Suppressor macrophage treated with lipopolysaccharide for 1 hour (primary cell): ENCODE measurements at places on chromosomes 3 and 15.

DNA sequence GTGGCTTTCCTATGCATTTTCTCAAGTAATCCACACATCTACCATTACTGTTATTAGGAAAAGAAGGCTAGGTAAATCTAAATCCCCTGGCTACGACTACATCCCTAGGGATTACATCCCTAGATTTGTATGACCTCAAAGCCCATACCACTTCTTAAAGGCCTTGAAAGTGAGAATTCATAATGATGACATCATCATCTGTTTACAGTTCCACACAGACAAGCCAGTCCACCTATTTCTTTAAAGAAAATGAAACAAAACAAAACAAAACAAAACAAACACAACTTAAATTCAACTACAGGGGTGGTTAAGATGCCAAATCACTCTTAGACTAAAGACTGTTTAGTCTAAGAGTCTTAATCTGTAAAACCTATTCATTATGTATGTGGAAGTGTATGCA, 5.7 kb downstream of the WDR72 start:
- no peak for DNase-seq

GRCh38 chr3:73427048-73427706, 197.6 kb downstream of the PDZRN3 start:
- no peak for DNase-seq

- DNase-seq, result no peak
These were observed 112.3 kb upstream of the NR2E3 start for GRCh38 chr15:71698030-71698429.

- no peak for DNase-seq
These were observed 179.6 kb downstream of the NSMCE3 start for GRCh38 chr15:29089731-29090616.

DNA sequence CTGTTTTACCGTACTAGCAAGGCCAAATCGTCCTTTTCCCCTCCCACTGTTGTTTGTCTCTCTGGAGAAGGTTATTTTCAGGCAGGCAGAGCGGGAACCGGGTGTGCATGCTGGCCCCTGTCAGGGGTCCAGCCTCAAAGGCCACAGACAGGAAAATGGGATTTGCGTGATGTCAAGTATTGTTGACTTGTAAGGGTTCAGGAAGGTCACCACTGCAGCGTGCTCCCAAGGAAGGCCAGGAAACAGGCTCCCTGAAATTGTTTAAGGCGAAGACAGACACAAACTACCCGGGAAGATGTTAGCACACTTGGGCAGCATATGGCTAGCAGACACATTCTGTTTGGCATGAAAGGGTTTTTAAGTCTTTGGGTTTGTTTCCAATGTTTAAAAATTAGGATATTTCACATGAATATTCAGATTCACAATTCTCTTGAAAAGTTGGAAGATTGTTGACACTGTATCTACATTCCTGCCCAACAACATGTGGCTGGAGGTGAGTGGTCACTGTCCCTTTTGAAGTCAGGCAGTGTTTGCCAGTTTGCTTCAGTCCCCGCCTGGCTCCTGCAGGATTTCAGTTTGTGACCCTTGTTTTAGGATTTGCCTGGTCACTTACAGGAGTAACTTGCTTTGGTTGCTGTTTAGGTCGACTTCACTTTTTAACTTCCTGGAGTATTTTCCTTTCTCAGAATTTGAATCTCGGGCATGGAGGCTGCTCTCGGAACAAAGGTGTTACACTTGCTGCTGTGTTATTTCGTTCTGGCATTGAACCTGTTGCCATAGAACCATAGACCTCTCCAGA, 90.4 kb downstream of the BDH1 start:
- no peak for DNase-seq

- no peak for DNase-seq
These were observed 1095.1 kb downstream of the IGSF11 start for GRCh38 chr3:117939425-117940027.

DNA sequence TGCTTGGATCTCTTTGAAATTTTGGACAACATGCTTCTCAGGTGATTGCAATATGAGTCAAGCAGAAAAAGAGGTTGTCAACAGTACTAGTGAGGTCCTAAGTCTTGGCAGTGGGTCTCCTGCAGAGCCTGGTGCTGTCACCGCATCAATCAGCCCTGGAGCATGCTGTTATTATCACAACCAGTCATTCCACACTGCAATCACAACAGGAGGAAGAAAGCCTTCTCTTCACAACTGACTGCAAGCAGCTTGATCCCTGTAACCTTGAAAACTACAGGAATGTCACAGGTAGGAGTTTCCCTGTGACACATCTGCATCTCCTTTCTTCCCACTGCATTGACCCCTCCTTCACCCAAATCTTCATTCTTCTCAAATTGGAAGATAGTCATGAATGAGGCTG, 451.1 kb upstream of the ATP11B start:
- no peak for DNase-seq

DNA sequence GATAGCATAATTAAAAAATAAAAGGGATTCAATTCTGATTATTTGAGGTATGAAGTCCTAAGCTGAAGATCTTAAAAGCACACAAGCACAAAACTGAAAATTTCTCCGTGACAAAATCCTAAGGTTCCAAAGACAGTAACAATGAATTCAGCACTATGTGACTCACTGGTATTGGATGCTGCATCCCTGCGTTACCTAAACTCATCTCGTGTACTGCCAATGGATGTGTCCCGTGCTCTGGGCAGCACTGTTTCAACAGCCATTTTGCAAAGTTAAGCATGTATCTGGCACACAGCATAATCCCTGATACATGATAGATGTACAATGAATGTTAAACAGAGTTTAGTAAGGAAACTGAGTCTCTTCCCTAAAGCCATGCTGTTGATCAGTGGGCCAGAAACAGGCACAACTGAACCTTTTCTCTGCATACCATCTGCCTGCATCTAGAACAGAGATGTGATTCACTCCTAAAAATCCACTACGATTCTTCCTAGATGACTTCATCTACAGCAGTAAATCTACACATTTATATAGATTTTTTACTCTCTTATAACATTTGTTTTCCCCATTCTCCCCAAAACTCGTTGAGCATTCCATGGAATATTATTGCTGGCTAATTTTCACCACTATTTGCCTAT, 14.3 kb downstream of the SUCLG2 start:
- no peak for DNase-seq

GRCh38 chr15:76163457-76164295, 103.9 kb downstream of the TMEM266 start:
- peak; percentile 55 for DNase-seq

- no peak for DNase-seq
These were observed 177.3 kb upstream of the ARRDC4 start for GRCh38 chr15:97783240-97783639.

- no peak for DNase-seq
These were observed 30.0 kb upstream of the ZNF280D start for GRCh38 chr15:56763141-56763895.

GRCh38 chr3:11386465-11387113, 114.4 kb downstream of the ATG7 start:
- DNase-seq, result no peak

GRCh38 chr15:89123181-89123525, 34.9 kb downstream of the ABHD2 start:
- DNase-seq, result no peak

GRCh38 chr15:22995795-22996194, 15.6 kb upstream of the CYFIP1 start:
- no peak for DNase-seq

DNA sequence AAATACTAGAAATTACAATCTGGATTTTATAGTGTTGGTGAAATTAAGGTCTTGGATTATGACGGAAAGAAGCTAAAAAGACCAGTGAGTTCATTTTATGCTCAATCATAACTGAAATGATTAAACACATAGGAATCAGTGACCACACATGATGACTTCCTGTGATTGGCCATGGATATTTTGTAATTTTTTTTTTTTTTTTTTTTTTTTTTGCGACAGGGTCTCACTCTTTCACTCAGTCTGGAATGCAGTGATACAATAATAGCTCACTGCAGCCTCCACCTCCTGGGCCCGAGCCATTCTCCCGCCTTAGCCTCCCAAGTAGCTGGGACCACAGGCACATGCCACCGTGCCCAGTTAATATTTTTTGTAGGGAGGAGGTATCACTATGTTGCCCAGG, 47.4 kb downstream of the PAQR5 start:
- no peak for DNase-seq

GRCh38 chr3:124685481-124685880, 44.8 kb upstream of the UMPS start:
- peak; percentile 4 for DNase-seq

DNA sequence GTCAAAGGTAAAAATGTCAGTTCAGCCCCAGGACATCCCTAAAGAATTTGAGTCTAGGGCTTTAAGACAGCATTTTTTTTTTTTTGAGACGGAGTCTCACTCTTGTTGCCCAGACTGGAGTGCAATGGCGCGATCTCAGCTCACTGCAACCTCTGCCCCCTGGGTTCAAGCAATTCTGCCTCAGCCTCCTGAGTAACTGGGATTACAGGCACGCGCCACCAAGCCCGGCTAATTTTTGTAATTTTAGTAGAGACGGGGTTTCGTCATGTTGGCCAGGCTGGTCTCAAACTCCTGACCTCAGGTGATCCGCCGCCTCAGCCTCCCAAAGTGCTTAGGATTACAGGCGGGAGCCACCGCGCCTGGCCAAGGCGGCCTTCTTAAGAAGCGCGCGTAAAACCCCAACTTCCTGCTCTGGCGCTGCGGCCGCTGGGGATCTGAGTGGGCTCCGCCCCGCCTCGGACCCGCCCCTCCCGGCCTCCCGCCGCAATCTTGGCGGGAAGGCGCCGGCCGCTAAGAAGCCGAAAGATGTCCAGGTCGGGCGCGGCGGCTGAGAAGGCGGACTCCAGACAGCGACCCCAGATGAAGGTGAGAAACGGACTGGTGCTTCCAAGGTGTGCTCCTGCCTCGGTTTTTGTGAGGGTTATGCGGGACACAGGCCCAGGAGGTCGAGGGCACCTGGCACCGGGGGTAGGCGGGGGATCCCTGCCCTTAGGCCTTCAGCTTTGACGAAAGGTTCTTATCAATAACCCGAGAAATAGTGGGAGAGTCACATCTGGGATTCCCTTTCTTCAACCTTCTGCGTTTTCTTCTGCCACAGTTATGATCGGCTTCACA, at the start of gene WDR76:
Gene WDR76 (plus strand): TSS at position 495 of the 834 bp plus-strand sequence. CDS start 31 bp downstream, at position 526.
- peak; percentile 95 for DNase-seq

DNA sequence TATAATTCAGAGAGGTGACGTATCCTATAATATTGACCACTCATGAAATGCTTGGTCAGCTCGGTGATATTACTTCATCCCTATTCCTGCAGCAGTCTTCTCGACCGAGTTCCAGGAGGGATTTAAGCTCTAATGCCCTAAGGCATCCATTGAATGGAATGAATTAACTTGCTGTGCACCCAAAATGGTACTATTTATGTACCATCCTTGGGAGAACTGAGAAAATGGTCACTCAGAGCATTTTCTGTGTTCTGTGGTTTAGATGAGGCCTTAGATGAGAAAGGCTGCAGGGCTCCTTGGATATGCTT, 638 bp downstream of the BLOC1S6 start:
- DNase-seq, result no peak

GRCh38 chr3:62797132-62797531, 78.1 kb downstream of the CADPS start:
- DNase-seq, result no peak

DNA sequence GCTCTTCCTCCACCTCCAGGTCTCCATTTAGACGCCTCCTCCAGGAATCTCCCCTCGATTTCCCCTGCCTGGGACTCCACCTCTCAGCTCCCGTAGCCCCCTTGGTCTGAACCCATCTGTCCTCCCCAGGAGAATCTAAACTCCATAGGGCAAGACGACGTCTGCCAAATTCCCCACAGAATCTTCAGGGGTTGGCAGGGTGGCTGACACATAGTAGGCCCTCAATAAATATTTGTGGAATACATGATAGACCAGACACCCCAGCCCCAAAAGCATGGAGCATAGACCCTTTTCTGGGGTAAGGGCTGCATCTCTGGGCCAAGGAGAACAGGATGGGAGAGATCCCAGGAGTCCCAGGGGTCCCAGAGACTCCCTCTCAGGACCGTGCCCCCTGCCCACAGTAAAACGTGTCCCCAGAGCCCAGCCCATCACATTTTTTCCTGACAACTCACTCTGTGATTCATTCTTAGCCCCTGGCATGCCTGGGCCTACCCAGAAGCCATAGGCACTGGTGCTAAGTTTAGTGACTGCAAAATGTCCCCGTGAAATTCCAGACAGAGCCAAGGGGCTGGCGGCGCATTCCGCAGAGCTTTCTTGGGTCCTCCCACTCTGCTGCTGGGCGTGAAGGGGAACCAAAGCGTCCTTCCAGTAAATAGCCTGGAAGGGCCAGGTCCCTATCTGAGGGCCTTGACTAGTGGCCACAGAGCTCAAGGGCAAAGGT, 78.0 kb upstream of the SLC6A6 start:
- no peak for DNase-seq

DNA sequence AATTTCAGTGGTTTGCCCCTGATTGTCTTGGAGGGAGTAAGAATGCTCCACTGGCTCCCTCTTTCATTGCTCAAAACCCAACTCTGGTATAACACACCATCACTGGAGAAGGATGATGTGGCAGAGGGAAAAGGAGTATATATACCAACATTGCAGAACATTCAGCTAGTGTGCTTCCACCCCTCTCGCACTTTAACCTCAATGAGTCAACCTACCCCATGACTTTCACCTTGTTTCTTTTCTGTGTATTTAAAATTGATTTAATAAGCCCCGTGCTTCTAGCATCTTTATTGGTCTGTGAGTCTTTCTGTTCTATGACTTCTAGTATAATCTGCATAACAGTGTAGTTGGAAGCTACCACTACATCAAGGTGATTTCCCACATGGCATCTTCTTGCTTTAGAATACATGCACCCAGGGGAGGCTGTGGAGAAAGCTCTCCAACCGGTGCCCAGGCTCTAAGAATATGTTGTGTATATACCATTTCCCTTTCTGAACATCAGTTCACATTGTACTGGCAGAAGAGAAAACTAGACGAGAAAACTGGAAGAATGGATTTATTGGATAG, 595.1 kb upstream of the TGFBR2 start:
- DNase-seq, result no peak

DNA sequence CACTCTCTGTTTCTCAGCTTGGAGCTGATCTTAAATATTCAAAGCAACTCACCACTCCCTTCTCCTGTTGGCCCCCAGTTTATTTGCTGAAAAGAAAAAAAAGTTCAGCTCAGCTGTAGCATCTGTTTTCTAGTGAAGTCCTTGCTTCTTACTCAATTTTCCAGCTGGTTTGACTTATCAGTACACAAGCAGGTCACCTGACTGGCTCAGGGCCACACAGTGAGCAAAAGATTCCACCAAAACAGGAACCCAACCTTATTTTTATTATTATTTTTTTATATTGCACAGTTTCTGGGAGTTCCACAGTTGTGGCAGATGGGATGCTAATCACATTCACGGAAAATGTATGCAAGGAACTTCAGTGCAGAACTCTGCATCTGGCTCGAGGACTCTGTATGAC, 390.7 kb upstream of the RGMA start:
- no peak for DNase-seq

GRCh38 chr3:121601212-121601812, 8.1 kb downstream of the FBXO40 start:
- DNase-seq, result no peak

GRCh38 chr15:90540768-90541167, 11.0 kb downstream of the CRTC3 start:
- DNase-seq, result no peak

DNA sequence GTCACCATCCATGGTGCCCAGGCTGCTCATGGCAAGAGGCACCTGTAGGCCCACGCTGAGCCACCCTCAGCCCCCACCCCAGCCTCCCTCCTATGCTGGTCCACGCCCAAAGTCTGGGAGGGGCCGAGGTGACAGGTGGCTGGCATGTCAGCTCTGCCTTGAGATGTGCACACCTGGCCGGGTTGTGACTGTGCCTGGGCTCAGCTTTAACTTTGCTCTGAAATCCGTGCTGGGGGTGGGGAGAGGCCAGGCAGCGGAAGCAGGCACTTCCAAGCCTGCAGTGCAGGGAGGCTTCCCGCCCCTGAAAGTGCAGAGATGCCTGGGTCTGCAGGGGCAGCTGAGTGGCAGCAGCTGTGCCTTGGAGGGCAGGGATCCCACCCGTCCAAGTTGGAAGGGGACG, 1124.8 kb downstream of the SI start:
- no peak for DNase-seq
